ENCODE measurements at places on chromosomes 2 and 18.

- DNase-seq, result no peak
Observed at GRCh38 chr18:79403723-79404566, 8.2 kb downstream of the NFATC1 start.

DNA sequence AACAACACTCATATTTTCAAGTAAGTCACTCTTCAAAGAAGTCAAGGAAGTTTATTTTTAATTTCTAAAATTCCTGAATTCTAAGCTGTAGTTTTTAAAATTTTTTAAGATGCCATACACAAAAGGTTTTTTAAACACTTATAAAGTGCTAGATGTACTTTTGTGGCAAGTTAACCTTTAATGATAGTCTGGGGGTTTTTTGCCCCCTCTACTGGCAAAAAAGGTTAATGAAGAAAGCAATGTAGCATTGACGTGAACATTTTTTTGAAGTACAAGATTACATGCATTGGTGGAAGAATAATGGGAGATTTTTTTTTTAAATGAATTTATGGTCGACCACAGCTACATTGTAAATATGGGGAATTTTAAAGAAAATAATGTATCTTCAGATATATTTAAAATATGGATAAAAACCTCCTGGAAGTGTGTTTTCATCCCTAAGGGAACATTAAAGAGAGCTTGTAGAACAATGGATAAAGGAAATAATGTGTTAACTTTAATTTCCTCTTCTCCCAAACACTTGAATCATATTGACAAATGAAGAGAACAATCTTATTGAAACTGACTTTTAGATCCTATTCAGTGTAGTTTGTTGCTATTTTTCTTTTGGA is 12.6 kb downstream of the ITPRID2 start:
- DNase-seq, result peak; percentile 29

- DNase-seq, result no peak
Observed at GRCh38 chr18:35588995-35589394, 7.5 kb downstream of the GALNT1 start.

- DNase-seq, result no peak
Observed at GRCh38 chr2:134999521-134999920, 47.7 kb downstream of the MAP3K19 start.

GRCh38 chr2:201378496-201379397 is 21.6 kb upstream of the FLACC1 start:
- DNase-seq, result no peak

GRCh38 chr2:212777020-212777491 is 238.5 kb upstream of the ERBB4 start:
- peak; percentile 18 for DNase-seq

GRCh38 chr2:225556461-225556860 is 157.0 kb downstream of the NYAP2 start:
- DNase-seq, result no peak

- DNase-seq, result no peak
Observed at GRCh38 chr2:181992776-181993175, 7.1 kb downstream of the PPP1R1C start.

- peak; percentile 47 for DNase-seq
Observed at GRCh38 chr18:42033137-42033810, 78.2 kb downstream of the PIK3C3 start.

GRCh38 chr18:32469691-32470459 is 807 bp downstream of the GAREM1 start:
- peak; percentile 63 for DNase-seq

DNA sequence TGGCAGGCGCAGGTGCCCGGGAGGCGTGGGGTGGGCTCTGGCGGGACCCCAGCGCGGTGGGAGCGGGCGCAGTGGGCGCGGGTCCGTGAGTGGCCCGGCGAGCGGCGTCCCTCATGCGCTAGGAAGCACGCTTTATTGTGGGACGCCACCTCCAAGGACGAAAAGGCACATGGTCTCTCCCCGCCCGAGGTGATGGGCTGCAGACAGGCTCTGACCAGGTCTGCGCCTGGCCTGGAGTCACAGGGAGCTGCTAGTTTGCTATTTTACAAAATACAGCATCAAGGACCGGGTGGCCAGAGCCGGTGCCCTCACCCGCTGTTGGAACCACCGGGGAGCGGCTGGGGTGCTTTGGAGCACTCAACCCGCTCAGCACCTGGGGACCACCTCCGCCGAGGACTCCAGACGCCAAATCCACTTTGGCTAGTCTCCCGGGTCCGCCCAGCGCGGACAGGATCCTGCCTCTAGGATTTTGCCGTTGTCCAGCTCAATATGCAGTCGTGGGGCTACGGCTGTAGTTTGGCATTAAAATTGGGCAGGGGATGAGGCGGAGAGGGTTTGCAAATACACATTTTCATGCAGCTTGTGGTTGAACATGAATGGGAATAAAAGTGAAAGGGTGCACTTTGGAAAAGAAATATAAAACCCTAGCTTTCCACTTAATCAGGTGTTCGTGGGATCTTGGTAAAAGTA is 65.4 kb downstream of the LRRFIP1 start:
- no peak for DNase-seq

- DNase-seq, result no peak
Observed at GRCh38 chr2:104052356-104052755, 801.6 kb upstream of the POU3F3 start.

DNA sequence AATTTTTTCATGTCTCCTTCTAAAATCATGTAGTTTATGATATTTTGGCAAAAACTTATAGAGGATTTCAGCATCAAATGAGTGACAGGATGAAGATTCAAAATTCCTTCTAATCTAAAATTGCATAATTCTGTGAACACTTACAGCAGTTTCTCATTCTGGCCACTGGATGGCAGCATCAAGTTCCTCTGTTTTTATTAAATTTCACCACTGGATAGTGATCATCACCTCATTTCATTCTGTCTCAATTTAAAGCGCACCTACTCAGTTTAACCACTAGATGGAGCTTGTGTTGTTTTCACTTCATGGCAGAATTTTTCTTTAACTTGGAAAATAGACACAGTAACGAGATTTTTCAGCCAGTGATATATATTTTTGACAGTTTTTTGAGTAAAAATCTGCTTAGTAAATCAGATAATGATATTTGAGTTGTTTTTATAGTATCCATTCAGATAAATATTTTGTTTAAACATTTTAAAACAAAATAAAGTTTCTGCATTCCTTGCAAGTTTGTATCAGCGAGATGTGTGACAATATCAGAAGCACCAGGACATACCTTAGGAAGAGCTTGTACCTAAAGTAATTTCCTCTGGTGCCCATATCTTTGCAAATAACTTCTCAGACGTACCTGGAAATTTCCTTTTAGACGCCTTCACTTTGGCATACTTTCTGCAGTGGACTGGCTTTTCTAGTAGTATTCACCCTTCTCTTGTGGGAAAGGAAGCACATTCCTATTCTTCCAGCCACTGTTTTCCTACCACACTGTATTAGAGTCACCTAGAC is 94.7 kb upstream of the ARHGAP15 start:
- peak; percentile 83 for DNase-seq

GRCh38 chr2:109238580-109238979 is 109.6 kb downstream of the SH3RF3 start:
- peak; percentile 65 for DNase-seq

GRCh38 chr18:34549367-34549766 is 160.7 kb upstream of the DTNA start:
- DNase-seq, result peak; percentile 27

DNA sequence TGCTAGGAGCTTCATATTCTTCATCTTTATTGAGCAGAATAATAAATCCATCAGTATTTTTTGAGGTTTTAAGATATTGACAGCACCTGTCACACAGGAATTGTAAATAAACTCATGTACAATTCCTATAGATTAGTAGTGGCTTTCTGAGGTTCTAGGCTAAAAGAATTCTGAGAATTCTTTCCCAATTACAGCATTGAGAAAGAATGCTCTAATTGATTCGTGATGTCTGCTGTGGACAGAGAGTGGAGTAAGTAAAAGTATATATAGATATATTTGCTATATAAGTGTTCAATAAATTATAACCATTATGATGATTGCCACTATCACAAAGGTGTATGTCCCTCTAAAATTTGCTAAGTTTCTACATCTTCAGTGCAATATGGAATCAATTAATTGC is 186.5 kb upstream of the NRP2 start:
- no peak for DNase-seq

DNA sequence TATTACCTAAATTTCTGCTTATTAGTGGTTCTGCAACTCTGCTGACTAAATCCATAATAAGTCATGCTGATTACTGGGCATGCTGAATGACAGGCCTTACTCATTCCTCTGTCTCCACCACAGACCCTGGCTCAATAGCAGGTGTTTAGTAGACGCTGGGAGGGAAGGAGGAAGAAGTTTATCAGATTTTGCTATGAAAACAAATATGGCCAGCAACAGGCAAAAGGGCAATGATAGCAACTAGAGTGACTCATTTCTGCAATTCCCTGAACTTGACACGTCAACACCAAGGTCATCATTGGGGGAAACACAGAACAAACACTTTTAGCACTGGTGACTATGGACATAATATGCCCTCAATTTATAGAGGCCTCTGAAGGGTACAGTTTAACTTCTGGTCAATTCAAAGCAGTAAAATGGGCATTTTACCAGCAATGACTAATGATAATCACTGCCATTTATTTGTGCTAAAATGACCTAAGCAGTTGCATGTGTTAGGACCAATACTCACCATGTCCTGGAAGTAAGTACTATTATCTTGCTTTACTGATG is 35.2 kb downstream of the TMEM163 start:
- DNase-seq, result no peak
